Omental fat pad (tissue), 4 donors: ENCODE measurements at places on chromosomes 12 and 14.

DNA sequence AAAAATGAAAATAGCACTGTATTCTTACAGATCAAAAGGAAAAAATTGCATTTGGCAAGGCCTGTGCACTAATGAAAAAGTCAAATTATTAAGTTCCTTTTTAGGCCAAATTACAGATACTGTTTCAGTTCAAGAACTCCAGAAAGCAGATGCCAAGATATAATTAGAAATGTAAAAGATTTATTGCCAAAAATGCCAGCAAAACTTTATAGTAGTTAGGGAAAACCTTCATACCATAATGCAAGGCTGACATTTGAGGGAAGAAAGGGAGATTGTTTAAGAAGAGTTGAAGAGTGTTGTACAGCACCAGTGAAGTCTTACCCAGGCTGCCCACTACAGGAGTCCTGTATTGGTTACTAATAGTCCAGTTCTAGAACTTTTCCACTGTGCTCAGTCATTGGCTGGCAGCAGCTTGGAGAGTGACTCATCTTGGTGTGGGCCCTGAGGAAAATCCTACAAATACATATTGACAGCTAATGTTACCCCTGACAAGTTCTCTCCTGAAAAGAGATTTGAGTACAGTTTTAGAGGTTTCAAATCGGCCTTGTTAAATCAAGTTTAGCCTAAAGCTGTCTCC is 600.4 kb downstream of the C12orf50 start:
- DNase-seq, result no peak

GRCh38 chr14:61547186-61548069 is 147.9 kb upstream of the HIF1A start:
- DNase-seq, result no peak

GRCh38 chr14:33475623-33476022 is 475.3 kb downstream of the EGLN3 start:
- DNase-seq, result no peak

GRCh38 chr14:67999705-68000384 is 180.3 kb downstream of the RAD51B start:
- DNase-seq, result no peak

DNA sequence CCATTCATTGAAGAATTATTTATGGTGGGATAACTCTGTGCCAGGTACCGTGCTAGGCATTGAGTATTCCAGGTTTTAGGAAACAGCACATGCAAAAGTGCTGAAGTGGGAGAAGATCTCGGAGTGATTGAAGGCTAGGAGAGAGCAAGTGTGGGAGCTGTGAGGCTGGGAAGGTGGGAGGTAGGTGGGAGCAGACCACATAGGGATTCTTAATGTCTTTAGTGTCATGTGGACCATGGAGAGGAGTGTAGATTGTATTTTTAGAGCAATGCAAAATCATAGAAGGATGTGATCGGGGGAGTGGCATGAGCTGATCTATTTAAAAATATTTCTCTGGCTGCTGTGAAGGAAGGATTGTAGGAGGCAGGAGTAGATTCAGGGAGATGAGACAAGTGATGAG is 5.4 kb downstream of the PTPN11 start:
- no peak for DNase-seq

GRCh38 chr12:6927379-6928021 is at the start of gene ATN1:
TSS of gene ATN1 (plus strand) at chr12:6927959. CDS start at chr12:6934002, 6,043 bp downstream.
- no peak for DNase-seq

GRCh38 chr12:63841571-63841970 is 2.9 kb upstream of the SRGAP1 start:
- no peak for DNase-seq

GRCh38 chr14:99431986-99432385 is 48.7 kb downstream of the SETD3 start:
- no peak for DNase-seq

DNA sequence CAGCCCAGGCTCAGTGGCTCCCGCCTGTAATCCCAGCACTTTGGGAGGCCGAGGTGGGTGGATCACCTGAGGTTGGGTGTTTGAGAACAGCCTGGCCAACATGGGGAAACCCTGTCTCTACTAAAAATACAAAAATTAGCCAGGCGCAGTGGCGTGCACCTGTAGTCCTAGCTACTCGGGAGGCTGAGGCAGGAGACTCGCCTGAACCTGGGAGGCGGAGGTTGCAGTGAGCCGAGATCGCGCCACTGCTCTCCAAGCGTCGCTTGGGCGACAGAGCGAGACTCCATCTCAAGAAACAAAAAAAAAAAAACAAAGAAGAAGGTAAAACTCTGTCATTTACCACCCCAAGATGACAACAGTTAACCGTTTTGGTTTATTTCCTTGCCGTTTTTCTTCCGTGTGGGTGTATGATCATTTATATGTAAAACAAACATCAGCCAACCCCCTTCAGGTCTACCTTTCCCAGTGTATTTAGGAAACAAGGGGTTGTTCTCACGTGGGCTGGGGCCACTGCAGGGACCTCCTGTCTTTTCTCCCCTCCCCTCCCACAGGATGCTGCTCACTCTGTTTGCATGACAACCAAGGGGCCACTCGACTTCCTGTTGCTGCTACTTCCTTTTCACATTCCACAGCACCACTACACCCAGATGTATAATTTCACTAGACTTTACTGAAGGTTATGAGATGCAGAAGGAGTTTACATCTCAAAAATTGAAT is 13.6 kb downstream of the TTC9 start:
- DNase-seq, result no peak

GRCh38 chr12:5511644-5512600 is 80.0 kb downstream of the NTF3 start:
- no peak for DNase-seq
